ENCODE measurements at places on chromosomes 7 and 10. TPM values are rescaled to one million over a fixed set of nuclear protein-coding genes. Genes with fewer than 3 reads are reported as not detected.

GRCh38 chr10:76984559-76985443, 652.8 kb downstream of the KCNMA1 start:
- no peak overlapping the region for H3K27ac ChIP-seq
- DNase-seq: peak; percentile 79
- no peaks in the 10 kb centered on the region for H3K36me3 ChIP-seq
- peaks cover 3% of the 10 kb centered on the region for H3K27me3 ChIP-seq

DNA sequence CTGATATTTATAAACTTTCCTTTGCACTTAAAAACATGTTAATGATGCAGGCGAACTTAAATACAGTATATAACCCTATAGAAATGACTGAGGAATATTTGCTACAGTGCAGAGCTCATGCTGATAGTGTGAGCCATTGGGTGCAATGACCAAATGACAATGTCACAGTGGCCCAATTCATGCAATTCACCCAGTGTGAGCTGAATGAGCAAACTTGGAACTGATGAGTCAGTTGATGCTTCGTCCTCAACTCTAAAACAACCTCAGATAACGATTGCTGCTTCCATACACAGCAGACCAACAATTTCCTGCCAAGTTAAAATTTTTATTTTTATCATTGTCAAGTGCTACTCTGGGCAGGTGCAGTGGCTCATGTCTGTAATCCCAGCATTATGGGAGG, 12.1 kb upstream of the ZC3HAV1L start:
- H3K4me1 ChIP-seq: peaks cover 2% of the 10 kb centered on the region
- no peak for DNase-seq
- no peak overlapping the region for H3K27ac ChIP-seq
- peaks cover 11% of the 10 kb centered on the region for H3K36me3 ChIP-seq
- H3K27me3 ChIP-seq: no peaks in the 10 kb centered on the region

The LRRN3 gene
- total RNA-seq: 15.2 TPM

- DNase-seq: no peak
- no peaks in the 10 kb centered on the region for H3K27me3 ChIP-seq
- no peak overlapping the region for H3K4me3 ChIP-seq
- H3K27ac ChIP-seq: no peak overlapping the region
- H3K36me3 ChIP-seq: no peaks in the 10 kb centered on the region
- no peaks in the 10 kb centered on the region for H3K4me1 ChIP-seq
Measured at GRCh38 chr7:48419401-48419800, 248.1 kb downstream of the ABCA13 start.

The SEC23IP gene
- 33.6 TPM for total RNA-seq

The NKX1-2 gene
- not detected for total RNA-seq

- H3K4me3 ChIP-seq: no peak overlapping the region
- no peak overlapping the region for H3K27ac ChIP-seq
- no peaks in the 10 kb centered on the region for H3K27me3 ChIP-seq
- H3K36me3 ChIP-seq: no peaks in the 10 kb centered on the region
- peak; percentile 10 for DNase-seq
- no peaks in the 10 kb centered on the region for H3K4me1 ChIP-seq
Measured at GRCh38 chr7:13279854-13280435, 592.5 kb downstream of the ARL4A start.

GRCh38 chr10:15715619-15716227, 4.0 kb downstream of the ITGA8 start:
- H3K27ac ChIP-seq: no peak overlapping the region
- peaks cover 33% of the 10 kb centered on the region for H3K27me3 ChIP-seq
- no peak for DNase-seq

The SLC39A12 gene
- total RNA-seq: not detected

The PIP gene
- total RNA-seq: not detected

DNA sequence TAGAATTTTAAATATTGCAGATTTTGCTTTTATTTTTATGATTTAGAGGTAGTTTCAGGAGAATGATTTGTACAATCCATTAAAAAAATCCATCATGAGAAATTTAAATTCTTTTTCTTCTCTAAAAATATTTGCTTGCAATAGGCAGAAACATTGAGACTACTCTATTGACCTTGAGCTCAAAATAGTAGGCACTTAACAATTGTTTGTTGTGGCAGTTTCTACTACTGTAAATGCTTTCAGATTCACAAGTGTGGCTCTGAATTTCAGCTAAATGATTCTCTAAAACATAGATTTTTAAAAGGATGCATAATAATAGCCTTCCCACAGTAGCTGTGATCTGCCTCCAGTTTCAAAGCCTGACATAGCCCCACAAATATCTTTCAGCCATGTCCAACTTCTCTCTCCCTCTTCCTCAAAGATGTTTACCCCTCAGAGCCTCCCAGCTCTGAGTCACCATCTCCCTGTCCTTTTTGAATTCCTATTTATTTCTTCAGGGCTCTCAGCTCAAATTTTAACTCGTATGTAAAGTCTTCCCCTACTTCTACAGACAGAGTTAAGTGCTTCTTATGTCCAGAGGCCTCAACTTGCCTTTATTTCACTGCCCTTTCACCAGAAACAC, 160.5 kb downstream of the AOAH start:
- peak; percentile 36 for DNase-seq
- H3K4me3 ChIP-seq: no peak overlapping the region
- H3K27me3 ChIP-seq: peaks cover 2% of the 10 kb centered on the region
- no peaks in the 10 kb centered on the region for H3K36me3 ChIP-seq
- H3K27ac ChIP-seq: no peak overlapping the region

The CALHM1 gene
- total RNA-seq: not detected

The AKR1E2 gene
- total RNA-seq: 2.2 TPM

The AZGP1 gene
- not detected for total RNA-seq

The ITGB8 gene
- 10.8 TPM for total RNA-seq

DNA sequence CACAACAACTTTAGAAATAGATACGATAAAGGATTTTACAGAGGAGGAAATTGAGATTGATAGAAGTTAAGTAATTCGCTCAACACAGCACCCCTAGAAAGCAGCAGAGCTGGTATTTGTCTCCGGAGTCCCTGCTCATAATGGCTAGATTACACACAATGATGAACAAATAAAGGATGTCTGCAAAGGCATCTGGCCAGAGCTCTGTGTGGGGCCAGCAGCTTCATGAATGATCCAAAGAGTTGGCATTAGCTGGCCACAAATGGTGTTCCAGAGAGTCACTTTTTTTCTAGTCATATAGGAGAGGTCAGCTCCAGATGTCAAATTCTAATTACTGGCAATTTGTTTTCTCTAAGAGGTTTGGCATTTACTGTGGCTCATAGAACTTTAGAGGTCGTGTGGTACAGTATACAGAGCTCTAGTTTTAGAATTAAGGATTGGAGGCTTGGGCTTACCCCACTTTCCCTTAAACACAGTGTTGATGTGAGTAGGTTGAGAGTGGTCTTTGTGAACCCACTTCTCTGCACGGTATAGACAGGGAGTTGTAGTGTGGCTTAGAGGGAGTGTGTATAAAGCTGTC, 186.2 kb downstream of the BICC1 start:
- H3K27ac ChIP-seq: no peak overlapping the region
- H3K4me3 ChIP-seq: no peak overlapping the region
- H3K36me3 ChIP-seq: no peaks in the 10 kb centered on the region
- peaks cover 13% of the 10 kb centered on the region for H3K4me1 ChIP-seq

DNA sequence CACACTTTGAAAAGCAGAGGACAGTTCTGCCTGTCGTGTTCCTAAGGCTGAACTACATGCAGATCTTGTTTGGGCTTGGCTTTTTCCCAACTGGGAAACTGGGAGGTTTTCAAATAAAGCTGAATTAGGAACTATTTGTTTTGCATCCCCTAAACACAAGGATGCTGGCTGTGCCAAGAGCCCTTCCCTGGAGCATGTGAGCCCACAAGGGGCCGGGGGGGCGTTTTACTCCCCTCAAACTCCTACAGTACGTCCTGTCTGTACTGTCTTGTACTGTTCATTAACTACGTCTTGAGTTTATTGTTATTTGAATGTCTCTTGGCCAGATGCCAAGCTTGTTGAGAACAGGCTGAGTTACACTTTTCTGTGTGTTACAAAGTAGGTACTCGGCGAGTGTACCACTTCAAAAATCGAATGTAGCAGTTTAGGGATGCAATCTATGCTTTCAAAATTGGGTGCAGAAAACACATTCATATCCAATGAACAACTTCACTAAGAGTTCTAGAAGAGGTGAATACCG, 94.9 kb downstream of the GFRA1 start:
- no peak overlapping the region for H3K27ac ChIP-seq
- H3K4me3 ChIP-seq: no peak overlapping the region
- H3K27me3 ChIP-seq: no peaks in the 10 kb centered on the region
- DNase-seq: no peak

GRCh38 chr10:14024329-14025202, 306.2 kb downstream of the FRMD4A start:
- H3K27me3 ChIP-seq: peaks cover 3% of the 10 kb centered on the region
- no peaks in the 10 kb centered on the region for H3K36me3 ChIP-seq
- H3K27ac ChIP-seq: no peak overlapping the region
- no peak overlapping the region for H3K4me3 ChIP-seq

GRCh38 chr7:7321681-7322080, 139.3 kb downstream of the C1GALT1 start:
- H3K4me1 ChIP-seq: no peaks in the 10 kb centered on the region
- H3K27ac ChIP-seq: no peak overlapping the region
- DNase-seq: no peak
- H3K27me3 ChIP-seq: no peaks in the 10 kb centered on the region

GRCh38 chr10:83075815-83076355, 1063.4 kb upstream of the GHITM start:
- no peaks in the 10 kb centered on the region for H3K27me3 ChIP-seq
- H3K27ac ChIP-seq: no peak overlapping the region
- no peaks in the 10 kb centered on the region for H3K36me3 ChIP-seq
- no peak overlapping the region for H3K4me3 ChIP-seq

DNA sequence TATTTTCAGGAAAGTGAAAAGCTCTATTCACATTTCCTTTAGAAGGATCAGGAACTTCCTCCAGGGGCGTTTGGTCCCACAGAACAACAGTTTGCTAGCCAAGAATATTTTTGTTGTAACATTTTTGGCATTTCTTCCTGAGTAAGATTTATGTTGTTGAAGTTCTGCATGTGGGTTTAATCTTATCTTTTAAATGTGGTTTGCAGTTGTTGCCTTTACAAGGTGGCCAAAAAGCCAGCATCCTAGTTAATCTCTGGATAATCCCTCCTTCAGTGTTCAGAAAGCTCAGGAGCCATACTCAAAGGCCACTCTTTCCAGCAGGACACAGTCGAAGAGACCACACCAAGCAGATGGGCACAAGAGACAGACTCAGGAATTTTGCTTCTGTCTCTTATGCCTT, 30.0 kb downstream of the SLC26A4 start:
- peaks cover 17% of the 10 kb centered on the region for H3K4me1 ChIP-seq
- DNase-seq: peak; percentile 19
- H3K4me3 ChIP-seq: no peak overlapping the region
- no peaks in the 10 kb centered on the region for H3K36me3 ChIP-seq

GRCh38 chr7:96740130-96740529, 30.5 kb upstream of the SEM1 start:
- H3K27ac ChIP-seq: no peak overlapping the region
- H3K36me3 ChIP-seq: no peaks in the 10 kb centered on the region
- H3K4me1 ChIP-seq: no peaks in the 10 kb centered on the region
- no peak for DNase-seq

The HOXA2 gene
- 1.6 TPM for total RNA-seq

The EN2 gene
- total RNA-seq: not detected

Measured in IMR-90 (cell line).